B cell (primary cell): ENCODE measurements at places on chromosomes 2 and 18.

- no peaks in the 10 kb centered on the region for H3K36me3 ChIP-seq
- no peak overlapping the region for H3K27ac ChIP-seq
- no peak for DNase-seq
Observed at GRCh38 chr2:150909613-150910012, 352.1 kb downstream of the RBM43 start.

- H3K4me1 ChIP-seq: peaks cover 7% of the 10 kb centered on the region
- no peak overlapping the region for H3K4me3 ChIP-seq
- no peak for DNase-seq
Observed at GRCh38 chr2:59575191-59575590, 978.3 kb downstream of the BCL11A start.

DNA sequence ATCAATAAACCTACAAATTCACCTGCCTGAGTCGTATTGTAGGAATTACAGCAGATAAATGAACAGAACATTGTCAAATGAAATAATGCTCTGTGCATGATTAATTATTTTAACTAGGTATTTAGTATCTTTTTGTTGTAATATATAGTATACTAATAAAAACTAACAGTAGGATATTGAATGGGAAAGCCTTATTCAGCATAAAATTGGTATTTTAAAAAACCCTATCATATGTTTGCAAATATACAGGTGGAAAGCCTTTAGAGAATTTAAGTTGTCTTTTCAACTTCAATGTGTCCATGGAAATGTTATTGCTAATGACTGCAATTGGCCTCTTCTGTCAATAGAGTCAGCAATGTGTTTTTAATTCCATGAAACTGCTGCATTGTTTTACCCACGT, 40.8 kb upstream of the SLC35F5 start:
- no peak for DNase-seq
- H3K27ac ChIP-seq: no peak overlapping the region
- no peaks in the 10 kb centered on the region for H3K36me3 ChIP-seq
- peaks cover 3% of the 10 kb centered on the region for H3K4me1 ChIP-seq
- no peak overlapping the region for H3K4me3 ChIP-seq

GRCh38 chr18:61856678-61857077, 36.1 kb downstream of the RNF152 start:
- H3K4me3 ChIP-seq: no peak overlapping the region
- no peak for DNase-seq
- H3K27ac ChIP-seq: no peak overlapping the region
- H3K36me3 ChIP-seq: no peaks in the 10 kb centered on the region
- H3K27me3 ChIP-seq: no peaks in the 10 kb centered on the region

GRCh38 chr2:238947920-238948710, 100.2 kb downstream of the TWIST2 start:
- H3K36me3 ChIP-seq: no peaks in the 10 kb centered on the region
- DNase-seq: no peak
- no peaks in the 10 kb centered on the region for H3K27me3 ChIP-seq
- no peaks in the 10 kb centered on the region for H3K4me1 ChIP-seq
- no peak overlapping the region for H3K27ac ChIP-seq
